ENCODE measurements at places on chromosomes 7 and 10. TPM values are rescaled to one million over a fixed set of nuclear protein-coding genes. Genes with fewer than 3 reads are reported as not detected.
A peak's percentile ranks its signal among the peaks of the same experiment; 100 is the strongest.

GRCh38 chr7:135481598-135481979 lies 28.3 kb downstream of the CNOT4 start:
- DNase-seq = no peak

DNA sequence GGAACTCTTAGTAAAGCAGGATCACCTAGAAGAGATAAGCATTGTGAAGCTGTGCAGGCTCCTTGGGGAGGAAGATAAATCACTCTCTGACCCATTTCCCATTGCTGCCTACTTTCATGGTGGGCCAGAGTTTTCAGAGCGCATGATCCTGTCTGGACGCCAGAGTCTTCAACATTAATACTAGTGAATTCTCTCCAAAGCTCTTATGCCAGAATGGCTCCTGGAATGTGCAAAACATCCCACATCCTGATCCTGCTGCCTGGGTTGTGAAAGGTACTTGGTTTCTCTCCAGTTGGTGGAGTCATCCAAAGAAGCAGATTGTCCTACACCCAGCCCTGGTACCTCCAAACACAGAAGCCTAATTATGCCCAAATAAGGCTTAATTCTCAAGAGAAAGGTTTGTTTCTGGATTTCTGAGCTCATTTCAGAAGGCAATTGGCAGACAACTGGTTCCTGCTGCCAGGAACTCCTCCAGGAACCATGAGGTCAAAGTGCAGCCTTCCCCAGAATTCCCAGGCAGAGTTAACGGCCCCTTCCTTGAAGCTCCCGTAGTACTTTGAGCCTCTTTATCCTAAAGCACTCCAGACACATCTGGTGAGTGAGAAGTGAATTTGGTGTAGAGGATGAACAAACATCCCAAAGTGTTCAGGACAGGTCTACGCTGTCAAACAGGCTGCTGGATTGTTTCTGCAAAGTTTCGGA lies 495.2 kb downstream of the PLXNA4 start:
- DNase-seq = peak; percentile 75

DNA sequence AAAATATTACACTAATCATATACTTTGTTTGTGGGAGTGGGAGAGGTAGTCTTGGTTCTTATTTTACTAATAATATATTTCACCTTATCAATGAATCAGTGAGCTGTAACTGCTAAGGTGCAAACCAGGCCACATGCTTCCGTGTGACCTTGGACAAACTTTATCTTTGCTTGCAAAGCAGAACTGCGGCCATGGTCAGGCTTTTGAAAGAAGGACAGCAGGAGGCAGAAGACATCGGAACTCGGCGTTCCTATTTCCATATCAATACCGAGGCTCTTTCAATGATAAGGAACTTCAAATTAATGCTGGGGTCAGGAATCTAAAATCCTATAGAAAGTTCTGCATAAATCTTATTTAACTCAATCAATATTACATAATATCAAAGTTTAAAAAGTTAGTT lies 491.9 kb upstream of the PFKP start:
- no peak for DNase-seq

The HOXA4 gene
- 0.51 TPM for total RNA-seq

GRCh38 chr7:45295222-45295621 lies 137.6 kb downstream of the RAMP3 start:
- no peak for DNase-seq

The CYP26A1 gene
- total RNA-seq = not detected

- no peak for DNase-seq
Measured at GRCh38 chr7:5613607-5614006, 167.9 kb downstream of the RNF216 start.

The AKR1B15 gene
- not detected for total RNA-seq

- DNase-seq = no peak
Measured at GRCh38 chr7:84822941-84823510, 363.8 kb downstream of the SEMA3D start.

The AGR2 gene
- total RNA-seq = not detected

DNA sequence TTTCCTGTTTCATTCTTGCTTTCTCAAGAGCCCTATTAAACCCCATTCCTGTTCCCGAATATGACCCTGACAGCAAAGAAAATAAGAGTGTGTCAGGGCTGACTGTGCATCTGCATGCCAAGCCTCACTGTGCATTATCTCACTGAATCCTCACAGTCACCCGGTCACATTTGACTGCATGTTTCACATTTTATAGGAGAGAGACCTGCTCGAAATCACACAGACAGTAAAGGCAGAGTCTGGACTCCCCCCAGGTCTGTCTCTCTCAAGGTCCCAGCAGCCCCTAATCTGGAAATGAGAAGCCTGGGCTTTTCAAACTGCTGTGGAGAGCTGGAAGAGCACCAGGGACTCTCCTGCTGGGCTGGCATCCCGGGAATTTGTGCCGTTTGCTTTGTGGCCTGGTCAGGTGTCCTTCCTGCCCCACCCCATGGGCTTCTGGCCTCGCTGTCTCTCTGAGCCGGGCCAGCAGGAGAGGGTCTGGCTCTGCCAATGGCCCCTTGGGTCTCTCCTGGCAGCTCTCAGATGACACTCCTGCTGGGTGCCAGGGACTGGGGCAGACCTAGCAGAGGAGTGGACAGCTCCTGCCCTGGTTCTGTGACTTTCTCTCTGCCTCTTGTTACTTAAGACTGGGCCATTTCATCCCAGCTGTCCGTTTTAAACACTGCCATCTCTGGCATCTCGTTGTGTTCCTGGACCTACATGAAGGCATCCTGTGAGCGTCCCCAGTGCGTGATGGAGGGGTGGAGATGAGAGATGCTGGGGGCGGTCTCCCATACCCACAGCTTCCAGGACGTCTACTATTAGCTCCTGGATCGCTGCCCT lies 173.6 kb downstream of the ARHGAP12 start:
- no peak for DNase-seq

DNA sequence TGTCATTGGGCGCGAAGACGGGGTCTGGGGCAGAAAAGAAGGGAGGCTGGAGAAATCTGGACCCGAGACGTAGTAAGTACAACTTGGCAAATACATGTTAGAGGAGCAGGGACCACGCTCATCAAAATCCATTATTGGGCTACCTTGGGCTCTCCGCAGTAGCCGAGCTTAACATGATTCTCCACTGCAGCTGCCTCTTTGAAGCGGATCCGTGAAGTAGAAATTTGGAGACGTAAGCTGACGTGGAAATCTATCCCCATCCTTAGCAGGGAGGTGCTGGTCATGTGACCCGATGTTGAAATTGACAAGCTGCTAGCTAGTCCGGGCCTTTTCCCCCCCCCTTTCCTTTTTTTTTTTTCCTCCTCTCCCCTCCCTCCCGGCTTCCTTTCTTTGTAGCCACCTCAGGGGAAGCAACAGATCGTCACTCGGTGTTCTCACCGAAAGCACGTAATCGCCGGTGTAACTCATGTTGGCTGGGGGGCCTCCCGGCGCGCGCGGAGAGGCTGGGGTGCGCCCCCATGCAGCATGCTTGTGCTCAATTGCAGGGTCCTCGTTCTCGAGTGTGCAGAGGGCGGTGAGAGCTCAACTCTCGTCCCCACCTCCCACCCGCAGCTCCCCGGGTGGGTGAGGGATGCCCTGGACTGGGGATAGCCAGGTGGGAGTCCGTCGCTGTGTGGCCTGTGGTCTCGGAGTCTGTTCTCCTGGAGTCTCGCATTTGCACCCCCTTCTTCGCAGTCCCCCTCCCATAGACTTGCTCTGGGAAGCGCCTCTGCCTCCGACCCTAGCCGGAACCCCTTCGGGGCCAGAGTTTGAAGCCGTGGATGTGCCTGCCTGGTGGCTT lies at the start of gene HOXA11:
Gene HOXA11, minus strand, starts transcription at position 220 of the 841 bp plus-strand sequence. Its CDS starts 88 bp downstream, at position 132.
- DNase-seq = peak; percentile 49

- no peak for DNase-seq
Measured at GRCh38 chr10:128972036-128972405, 495.0 kb upstream of the MGMT start.

The CYP3A4 gene
- not detected for total RNA-seq

GRCh38 chr10:11655836-11656235 lies 44.4 kb upstream of the USP6NL start:
- peak; percentile 6 for DNase-seq

The EPO gene
- not detected for total RNA-seq

The SMNDC1 gene
- 7.2 TPM for total RNA-seq

DNA sequence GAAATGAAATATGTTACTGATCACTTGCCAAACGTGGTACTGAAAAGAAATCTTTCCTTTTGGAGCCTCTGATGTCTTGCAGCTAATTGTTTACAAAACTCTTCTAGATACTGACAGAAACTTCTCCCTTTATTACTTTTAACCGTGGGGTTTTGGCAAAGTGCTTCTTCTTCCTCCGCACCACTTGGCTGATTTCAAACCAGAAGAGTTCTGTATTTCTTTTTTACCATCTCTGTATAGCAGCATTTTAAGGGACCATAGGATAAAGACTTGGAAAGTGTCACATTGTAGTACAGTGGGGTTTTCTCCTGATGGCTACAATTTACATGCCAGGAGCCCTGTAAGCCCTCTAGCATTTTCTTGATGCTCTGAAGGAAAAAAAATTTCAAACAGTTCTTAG lies 21.9 kb upstream of the CREB5 start:
- DNase-seq = no peak

The SUMF2 gene
- total RNA-seq = 199 TPM

The PSD gene
- 5.3 TPM for total RNA-seq

GRCh38 chr7:7265081-7266075 lies 83.0 kb downstream of the C1GALT1 start:
- DNase-seq = peak; percentile 27

DNA sequence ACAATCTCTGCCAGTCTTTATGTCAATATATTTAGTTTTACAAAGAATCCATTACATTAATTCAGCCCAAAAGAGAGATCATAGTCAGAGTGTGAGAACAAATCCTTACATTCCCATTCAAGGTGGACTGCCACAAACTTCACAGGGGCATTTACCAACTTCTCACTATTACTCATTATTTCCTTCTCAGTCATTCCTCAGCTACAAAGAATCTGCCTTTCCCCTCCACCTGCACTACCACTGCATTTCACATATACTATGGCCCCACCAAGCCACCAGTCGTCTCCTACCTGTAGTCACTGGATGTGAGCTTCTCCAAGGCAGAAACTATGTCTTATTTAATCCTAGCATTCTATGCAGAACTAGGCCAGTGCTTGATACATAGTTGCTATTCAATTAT lies 94.3 kb downstream of the USP6NL start:
- no peak for DNase-seq

The MYH16 gene
- not detected for total RNA-seq

The EBF3 gene
- total RNA-seq = under 0.01 TPM

DNA sequence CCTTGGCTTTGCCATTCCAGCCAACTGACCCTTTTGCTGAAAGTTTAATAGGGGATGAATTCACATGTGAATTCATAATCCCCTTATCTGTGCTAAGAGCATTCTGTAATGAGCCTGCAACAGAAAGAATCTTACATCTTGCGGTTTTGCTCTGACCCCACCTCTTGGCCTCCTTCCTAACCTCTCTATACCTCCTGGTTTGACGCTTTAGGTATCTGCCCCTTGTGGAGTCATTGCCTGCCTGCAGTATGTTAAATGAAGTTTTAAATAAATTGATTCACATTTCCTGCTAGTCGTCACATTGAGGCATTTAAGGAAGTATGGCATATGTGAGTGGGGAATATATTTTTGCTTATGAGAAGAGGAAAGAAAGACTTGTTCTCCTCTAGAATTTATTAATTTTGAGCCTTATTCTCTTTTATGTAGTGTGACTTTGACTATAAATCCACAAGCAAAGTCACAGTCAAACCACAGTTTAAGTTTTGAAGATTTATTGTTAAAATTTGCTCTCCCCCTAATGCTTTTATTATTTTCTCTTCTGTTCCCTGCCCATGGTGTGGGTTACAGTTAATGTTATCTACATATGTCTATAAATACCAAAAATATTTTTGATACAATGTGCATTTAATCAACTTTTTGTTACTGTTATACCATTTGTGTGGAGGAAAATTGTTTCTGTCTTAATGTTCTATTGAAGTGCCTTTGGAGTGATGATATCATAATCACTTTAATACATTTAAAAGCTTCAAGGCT lies 60.9 kb downstream of the LRMDA start:
- DNase-seq = no peak

DNA sequence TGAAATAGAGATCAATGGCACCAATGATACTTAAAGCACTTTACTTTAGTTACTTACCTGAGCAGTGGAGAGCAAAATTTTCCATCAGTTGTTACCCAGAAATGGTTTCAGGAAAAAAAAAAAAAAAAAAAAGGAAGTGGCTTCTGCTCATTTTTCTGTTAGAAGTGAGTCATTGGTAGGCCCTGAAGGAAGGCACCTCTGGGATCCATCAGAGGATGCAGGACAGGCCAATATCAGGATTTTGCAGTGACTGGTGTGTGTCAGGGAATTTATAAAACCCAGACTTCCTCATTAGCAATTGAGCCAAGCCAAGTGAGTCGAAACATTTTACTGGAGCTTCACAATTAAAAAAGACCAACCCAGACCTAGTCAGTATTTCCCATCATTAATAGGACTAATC lies 2.3 kb upstream of the SMIM30 start:
- no peak for DNase-seq

The NPSR1 gene
- total RNA-seq = not detected

DNA sequence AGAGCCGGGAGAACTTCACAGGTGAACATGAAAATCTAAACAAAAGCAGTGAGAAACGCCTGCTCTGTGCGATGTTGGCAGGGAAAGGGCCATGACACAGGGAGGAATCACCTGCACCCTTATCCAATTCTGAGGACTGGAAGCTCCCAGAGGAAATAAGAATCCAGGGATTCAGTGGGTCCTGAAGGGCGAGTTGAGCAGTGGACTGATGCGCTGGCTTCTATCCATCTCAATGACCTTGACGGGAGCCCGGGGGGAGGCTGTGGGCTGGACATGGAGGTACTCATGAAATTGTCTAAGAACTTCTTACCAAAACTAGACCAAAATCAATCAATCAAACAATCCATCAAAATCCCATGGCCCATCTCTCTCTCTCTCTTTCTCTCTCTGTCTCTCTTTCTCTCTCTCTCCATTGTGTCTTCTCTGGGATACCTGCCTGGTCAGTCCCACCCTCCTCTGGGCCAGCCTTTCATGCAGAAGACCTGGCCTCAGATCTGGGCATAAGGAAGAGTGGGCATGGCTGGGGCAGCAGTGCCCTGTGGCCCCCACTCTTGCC lies 7.2 kb downstream of the CPXM2 start:
- no peak for DNase-seq

DNA sequence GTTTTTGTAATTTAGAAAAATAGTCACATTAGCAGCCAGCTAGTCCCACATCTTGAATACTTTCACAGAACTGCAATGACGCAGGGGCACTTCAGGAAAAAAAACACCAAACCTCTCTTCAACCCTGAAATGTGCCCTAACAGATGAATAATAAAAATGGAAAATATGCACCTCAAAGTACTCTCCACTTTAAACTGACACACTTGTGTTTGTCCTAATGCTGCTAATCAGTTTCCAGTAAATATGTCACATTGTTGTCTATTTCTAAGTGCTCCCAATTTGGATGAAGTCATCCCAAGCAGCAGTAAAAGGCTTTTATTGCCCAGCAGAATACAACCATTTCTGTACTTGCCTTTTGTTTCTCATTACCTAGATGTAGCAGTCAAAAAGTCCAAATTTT lies 86.7 kb downstream of the PARD3 start:
- no peak for DNase-seq

- DNase-seq = peak; percentile 17
Measured at GRCh38 chr10:99329554-99330346, 594 bp downstream of the CNNM1 start.

- no peak for DNase-seq
Measured at GRCh38 chr10:97426776-97427570, 982 bp downstream of the PGAM1 start.

Data from fibroblast of lung (primary cell).